Hematopoietic multipotent progenitor cell treated with erythropoietin and hydrocortisone succinate and interleukin-3 and kit ligand, for 4 days (in vitro differentiated cells): ENCODE measurements at places on chromosomes 1 and 21.
A peak's percentile ranks its signal among the peaks of the same experiment; 100 is the strongest.

DNA sequence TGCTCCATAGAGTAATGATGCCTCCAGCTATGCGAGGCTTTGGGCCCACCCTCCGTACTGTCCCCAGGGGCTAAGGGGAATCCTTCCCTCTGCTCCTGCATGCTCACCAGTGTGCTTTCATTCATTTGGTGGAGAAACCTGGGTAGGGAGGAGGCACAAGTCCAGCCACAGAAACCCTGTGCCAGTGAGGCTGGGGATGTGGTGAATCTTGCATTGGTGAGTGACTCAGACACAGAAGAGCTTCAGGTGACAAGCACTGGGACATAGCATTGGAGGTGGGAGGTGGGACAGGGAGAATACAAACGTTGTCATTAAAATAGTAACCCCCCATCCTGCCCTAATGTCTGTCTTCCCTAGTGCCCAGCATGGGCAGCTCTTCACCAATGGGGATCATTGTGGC lies 5.2 kb downstream of the FCGR2A start:
- DNase-seq = no peak

GRCh38 chr1:50605186-50605875 lies 182.1 kb upstream of the DMRTA2 start:
- peak; percentile 79 for DNase-seq

- no peak for DNase-seq
Observed at GRCh38 chr1:19009126-19009881, 52.8 kb upstream of the IFFO2 start.

DNA sequence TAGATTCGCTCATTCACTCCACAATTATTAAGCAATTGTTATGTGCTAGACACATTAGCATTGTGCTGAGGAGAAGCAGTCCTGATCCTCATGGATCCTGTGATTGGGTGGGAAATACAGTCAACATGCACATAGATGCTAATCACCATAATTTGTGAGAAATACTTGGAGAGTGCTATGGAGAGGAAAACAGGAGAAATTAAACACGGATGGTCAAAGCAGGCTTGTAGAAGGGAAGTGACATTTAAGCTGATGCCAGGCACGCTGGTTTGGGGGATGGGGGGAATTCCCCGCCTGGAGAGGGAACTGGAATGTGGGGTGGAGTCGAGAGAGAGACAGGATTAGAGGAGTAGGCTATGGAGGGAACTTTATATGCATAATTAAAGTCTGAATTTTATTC lies 52.2 kb upstream of the L1TD1 start:
- DNase-seq = no peak

DNA sequence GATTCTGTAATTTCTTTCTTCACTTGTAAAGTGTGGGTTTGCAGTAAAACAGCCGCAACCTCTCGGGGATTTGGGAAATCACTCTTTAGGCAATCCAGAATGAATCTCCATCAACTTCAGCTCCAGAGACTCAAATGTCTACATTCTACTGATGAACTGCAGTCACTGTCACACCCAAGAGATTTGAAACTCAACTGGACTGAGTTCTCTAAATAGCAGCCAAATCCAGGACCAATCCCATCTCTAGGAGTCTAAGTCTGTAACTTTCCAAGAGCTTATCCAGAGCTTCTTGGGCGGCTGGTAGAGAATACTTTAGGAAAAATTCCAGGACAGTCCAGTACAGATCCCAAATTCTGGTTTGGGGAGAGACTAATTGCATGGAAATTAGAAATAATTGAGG lies 62.9 kb downstream of the ADAMTS1 start:
- DNase-seq = no peak

- DNase-seq = no peak
Observed at GRCh38 chr1:89104147-89104546, 21.8 kb downstream of the GBP2 start.

DNA sequence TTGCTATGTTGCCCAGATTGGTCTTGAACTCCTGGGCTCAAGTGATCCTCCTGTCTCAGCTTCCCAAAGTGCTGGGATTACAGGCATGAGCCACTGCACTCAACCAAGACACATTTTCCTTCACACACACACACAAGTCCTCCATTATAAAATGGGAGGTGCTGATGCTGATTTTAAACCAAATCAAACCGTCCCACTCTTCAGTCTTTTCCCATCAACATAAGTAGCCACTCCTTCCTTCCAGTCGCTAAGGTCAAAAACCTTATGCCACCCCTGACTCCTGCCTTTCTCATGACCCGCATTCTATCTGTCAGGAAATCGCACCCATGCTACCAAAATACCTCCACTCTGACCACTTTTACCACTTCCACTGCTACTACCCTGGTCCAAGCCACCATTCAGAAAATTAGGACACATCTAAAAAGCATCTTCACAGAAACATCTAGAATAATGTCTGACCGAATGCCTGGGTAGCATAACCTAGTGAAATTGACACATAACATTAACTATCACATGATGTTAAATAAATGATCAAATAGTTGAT lies 28.0 kb upstream of the IFNGR2 start:
- DNase-seq = no peak

GRCh38 chr1:247172996-247173395 lies 1.2 kb upstream of the ZNF124 start:
- peak; percentile 79 for DNase-seq

- DNase-seq = peak; percentile 91
Observed at GRCh38 chr21:45136927-45137611, 62.7 kb downstream of the ADARB1 start.

GRCh38 chr1:168719306-168720111 lies 9.5 kb downstream of the DPT start:
- DNase-seq = no peak

- peak; percentile 49 for DNase-seq
Observed at GRCh38 chr1:55181666-55182065, 33.5 kb downstream of the USP24 start.
